ENCODE measurements at places on chromosomes 11 and 22.

- DNase-seq, result no peak
Observed at GRCh38 chr11:118380571-118380970, 20.8 kb upstream of the ATP5MG start.

GRCh38 chr22:50656122-50657070 is 16.2 kb upstream of the SHANK3 start:
- DNase-seq, result peak; percentile 17

DNA sequence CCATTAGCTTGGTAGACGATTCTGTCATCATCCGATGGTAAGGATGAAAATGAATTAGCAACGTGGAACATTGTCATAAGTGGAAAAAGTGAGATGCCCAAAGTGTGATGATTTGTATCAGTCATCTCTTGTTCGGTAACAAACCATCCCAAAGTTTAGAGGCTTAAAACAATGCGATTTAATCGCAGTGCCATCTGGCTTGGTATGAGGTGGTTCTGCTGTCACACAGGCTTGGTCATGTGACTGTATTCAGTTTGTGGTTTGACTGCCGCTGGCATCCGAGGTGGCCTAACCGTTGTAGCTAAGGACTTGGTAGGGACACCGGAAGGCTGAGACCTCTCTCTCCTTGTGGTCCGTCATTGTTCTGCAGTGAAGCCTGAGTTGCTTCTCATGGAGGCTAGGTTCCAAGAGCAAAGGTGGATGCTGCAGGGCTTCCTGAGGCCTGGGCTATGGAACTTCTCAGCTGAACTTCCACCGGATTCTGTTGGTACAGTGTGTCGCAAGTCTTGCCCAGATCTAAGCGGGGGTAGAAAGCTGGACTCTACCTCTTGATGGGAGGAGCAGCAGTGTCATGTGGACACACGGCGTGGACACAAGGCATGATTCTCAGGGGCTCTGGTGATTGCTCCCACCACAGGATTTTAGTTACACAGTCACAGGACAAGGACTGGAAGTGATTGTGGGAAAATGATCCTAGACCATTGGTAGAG is 36.3 kb downstream of the BCR start:
- DNase-seq, result no peak

- no peak for DNase-seq
Observed at GRCh38 chr11:1361882-1362281, 27.9 kb upstream of the BRSK2 start.

- no peak for DNase-seq
Observed at GRCh38 chr22:38260761-38261681, 11.8 kb downstream of the TMEM184B start.

GRCh38 chr11:35227576-35228327 is 88.8 kb downstream of the CD44 start:
- DNase-seq, result no peak

DNA sequence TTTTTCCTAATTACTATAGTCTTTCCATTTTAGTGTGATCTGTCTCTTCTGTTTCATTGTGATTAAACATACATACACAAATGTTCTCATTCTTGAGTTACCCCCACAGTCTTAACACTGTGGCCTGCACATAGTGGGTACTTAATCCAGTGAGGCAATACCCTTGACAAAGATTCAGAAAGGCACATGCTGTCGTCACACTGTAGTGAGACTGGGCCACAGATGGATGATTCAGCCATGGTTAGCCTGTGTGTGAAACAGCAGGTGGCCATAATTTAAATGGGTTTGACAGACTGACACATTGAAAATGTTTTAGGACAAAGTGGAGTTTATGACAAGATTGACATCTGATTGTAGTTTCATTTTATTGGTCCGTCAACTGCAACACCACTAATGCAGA is 313.1 kb downstream of the C11orf87 start:
- DNase-seq, result no peak

DNA sequence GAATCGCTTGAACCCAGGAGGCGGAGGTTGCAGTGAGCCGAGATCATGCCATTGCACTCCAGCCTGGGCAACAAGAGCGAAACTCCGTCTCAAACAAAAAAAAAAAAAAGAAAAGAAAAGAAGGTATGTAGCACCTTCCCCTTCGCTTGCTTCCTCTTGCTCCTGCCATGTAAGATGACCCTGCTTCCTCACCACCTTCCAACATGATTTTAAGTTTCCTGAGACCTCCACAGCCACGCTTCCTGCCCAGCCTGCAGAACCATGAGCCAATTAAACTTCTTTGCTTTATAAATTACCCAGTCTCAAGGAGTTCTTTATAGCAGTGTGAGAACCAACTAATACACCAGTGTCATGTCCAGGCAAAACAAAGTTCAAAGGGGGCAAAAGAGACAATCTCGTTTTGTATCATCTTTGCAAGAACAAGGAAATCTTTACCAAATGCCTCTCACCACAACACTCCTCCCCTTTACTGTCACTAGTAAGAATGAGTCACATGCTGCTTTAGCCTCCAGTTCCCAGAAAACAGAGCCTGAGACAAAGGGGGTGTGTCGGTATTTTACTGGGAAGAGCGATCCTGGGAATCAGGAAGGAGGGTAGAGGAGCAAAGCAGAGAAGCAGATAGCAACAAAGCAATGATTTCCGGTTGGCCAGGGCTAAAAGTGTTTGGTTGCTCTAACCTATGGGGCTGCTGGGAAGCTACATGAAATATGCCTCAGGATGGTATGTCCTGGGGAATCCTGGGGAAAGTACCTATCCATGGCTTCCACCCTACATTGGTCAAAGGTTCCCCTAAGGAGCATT is 10.5 kb upstream of the MCHR1 start:
- peak; percentile 65 for DNase-seq

GRCh38 chr22:22824340-22825212 is 63.0 kb upstream of the IGLL5 start:
- DNase-seq, result no peak
